ENCODE measurements at places on chromosomes 3 and 15.
A peak's percentile ranks its signal among the peaks of the same experiment; 100 is the strongest.

GRCh38 chr3:105490045-105490444, 123.3 kb downstream of the ALCAM start:
- no peak for DNase-seq

GRCh38 chr3:9377981-9378380, 15.1 kb downstream of the THUMPD3 start:
- DNase-seq: no peak

- DNase-seq: no peak
Measured at GRCh38 chr3:146306656-146307455, 56.0 kb upstream of the PLSCR4 start.

DNA sequence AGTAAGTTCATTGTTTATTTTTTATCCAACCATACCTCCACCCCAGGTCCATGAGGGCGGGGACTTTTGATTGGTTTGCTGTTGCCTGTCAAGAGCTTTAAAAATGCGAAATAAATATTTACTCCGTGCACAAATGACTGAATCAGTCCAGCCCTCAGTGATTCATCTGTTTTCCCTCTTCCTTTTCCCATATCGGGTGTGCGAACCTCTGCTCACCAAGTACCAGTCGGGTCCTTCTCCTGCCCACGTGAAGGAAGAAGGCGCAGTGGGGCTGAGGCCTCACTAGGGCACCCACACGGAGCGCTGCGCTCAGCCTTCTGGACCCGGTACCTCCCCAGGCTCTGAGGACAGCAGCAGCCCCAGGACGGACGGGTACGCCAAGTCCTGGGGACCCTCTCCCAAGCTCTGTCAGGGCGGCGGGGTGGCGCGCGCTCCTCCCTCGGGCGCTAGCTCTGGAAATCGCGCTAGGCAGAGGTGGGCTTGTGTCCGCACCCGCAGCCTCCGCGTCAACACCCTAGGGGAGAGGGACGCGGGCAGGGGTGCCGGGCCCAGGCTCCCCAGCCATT, 70.5 kb upstream of the EPHB3 start:
- DNase-seq: peak; percentile 83

DNA sequence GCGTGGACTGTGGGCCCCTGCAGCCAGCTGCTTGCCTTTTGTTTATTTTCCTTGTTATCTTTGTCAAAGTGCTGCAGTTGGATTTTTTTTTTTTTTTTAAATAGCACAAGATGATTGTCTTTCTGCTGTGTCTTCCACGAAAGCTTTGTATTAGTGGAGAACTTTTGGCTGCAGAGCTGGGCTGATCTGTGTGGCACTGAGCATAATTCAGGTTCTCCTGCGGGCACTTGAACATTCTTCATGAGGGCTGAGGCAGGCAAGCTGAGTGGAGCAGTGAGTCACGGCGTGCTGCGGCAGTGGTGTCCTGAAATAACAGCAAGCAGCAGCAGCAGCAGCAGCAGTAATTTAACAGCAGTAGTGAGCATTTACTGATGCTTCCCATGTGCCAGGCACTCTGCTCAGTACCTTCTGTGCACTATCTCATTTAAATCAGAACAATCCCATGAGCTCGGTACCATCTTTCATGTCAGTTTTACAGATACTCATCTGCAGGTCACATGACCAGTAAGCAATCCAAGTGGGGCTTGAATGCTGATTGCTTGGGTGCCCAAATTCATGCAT, 45.8 kb downstream of the MITF start:
- DNase-seq: peak; percentile 31

- no peak for DNase-seq
Measured at GRCh38 chr15:64624242-64624641, 151.1 kb downstream of the RBPMS2 start.

GRCh38 chr3:106540743-106541142, 671.9 kb upstream of the CBLB start:
- no peak for DNase-seq

DNA sequence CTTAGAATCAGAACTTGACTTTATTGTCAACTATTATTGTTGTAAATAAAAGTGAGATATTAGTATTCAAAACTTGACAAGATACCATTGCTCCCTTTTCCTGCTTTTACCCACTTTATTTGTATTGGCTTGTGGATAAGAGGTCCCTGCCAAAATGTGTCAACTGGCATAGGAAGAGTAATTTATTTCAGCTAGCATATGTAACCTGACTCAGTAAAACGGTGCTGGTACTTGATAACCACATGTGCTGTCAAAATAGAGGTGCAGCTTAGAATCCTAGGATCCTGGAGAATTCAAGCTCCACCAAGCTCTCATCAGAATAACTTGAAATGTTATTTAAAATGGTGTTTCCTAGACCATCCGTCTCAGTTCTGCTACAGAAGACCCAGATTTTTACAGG, 90.2 kb upstream of the TGFBR2 start:
- no peak for DNase-seq

- no peak for DNase-seq
Measured at GRCh38 chr3:159857840-159858239, 130.8 kb upstream of the IL12A start.

DNA sequence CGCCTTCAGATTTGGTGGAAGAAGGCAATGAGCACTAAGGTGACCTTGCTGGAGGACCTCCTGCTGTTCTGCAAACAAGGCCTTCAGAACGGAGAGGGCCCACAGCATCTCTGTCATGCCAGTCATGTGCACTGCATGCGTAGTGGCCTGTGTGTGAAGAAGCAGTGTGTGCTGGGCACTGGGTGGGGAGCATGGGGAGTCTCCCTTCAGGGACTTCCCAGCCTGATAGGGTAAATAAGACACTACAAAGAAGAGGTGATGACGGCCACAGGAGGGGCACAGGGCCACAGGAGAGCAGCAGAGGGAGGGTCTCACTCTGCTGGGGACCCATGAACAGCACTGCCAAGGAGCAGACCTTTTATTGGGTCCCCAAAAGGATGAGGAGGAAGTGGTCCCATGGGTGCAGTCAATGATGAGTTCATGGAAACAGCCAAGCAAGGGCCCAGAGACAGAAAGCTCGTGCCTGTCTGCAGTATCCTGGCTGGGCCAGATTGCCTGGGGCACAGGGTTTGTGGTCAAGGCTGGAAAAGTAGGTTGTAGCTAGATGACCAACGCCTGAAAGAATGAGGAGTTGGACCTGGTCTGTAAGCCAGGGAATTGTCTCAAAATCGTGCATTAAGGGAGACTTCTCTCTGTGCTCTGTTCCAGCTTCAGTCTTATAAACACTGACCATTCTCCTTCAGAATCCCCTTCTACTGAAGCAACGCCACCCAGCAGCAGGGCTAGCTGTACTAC, 67.8 kb upstream of the SEC61A1 start:
- peak; percentile 7 for DNase-seq
